ENCODE measurements at places on chromosomes 7 and 10.

- no peak for DNase-seq
Measured at GRCh38 chr7:144027070-144027469, 21.7 kb upstream of the OR2A5 start.

DNA sequence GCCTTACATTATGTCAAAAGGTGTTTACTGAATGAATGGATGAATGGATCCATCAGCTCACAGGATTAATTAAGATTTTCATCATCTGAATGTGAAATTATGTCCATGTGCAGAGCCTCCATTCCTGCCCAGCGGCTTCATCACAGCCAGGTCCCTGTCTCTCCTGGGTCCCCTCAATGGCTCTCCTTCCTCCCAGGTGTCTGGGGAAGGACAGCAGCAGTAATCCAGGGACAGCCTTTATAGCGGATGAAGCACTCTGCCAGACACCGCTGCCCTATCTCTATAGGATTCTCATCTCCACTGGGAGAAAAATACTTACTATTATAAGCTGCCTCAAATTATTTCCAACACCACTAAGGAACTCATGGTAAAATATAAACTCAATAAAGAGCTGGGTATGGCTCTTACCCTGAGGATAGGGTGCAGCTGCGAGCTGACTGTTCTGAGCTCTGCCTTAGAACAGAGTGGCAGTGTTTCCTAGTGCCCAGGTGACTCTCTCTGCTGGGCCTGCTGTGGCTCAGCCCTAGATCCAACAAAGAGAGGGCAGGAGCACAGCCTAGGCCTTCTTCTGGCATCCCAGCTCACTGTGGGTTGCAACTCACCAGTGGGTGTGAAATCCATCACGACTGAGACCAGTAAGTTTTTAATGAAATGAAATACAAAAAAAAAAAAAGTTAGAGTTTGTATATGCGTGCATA lies 38.3 kb downstream of the GPRIN2 start:
- DNase-seq = no peak

DNA sequence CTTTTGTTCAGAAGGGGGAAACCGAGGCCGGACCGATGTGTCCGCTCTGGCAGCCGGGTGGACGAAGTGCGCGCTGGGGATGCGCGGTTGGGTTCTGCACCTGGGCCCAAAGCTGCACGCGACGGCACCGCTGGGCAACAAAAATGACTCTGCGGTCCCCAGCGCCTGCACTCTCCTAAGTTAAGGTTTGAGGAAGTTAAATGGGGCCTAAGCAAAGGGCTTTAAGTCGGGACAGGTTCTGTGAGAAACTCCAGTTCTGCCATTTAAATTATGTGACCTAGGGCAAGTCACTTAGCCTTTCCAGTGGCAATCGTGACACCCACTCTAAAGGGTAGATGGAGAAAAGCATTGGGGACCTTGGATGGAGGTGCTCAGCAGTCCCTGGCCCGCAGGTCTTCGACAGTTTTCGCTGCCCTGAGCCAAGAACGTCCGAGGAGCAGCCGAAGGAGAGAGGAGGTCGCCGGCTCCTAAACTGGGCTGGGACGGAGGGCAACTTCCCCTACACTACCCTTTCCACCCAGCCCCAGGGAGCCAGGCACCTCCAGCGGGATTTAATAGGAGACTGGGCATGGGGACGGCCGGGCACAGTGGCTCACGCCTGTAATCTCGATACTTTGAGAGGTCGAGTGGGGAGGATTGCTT lies 534 bp upstream of the ACBD5 start:
- DNase-seq = peak; percentile 45

DNA sequence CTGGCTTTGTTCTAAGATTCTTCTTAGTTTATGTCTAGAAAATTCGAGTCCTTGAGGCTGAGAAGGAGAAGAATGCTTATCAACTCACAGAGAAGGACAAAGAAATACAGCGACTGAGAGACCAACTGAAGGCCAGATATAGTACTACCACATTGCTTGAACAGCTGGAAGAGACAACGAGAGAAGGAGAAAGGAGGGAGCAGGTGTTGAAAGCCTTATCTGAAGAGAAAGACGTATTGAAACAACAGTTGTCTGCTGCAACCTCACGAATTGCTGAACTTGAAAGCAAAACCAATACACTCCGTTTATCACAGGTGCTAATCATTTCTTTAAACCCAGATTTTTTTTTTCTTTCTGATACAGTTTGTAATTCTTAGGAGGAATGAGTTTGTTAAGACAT lies 6.7 kb downstream of the CEP55 start:
- no peak for DNase-seq

DNA sequence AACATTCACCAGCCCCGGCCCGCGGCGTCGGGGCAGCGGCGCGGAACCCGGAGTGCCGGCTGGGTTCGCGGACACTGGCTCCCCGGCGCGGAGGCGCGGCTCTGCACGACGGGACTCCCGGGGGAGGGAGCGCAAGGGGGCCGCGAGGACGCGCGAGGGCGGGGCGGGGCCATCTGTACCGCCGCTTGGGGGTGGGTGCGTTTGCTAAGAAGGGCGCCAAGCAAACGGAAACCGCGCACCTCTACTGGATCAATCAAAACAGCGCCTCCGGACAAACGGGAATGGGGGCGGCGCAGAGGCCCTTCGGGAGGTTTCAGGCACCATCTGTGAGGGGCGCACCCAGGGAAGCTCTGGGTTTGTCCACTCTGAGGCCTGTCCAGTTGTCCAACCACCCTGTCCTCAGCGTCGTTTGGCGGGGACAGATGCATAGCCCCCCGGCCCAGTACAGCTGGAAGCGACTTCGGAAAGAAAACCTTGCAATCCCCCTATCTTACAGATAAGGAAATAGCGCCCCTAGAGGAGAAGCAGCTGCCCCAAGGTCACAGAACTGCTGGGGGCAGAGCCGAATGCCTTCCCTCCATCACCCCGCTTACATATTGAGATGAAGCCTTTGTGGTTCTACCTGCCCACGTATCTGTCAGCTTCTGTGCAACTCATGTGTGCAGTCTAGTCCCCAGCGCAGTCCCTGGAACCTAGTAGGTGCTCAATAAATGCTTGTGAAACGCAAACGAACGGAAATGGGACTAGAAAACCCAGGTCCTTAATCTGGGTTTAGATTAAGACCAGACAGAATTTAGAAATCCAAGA lies 10.7 kb upstream of the SLIT1 start:
- DNase-seq = peak; percentile 83

DNA sequence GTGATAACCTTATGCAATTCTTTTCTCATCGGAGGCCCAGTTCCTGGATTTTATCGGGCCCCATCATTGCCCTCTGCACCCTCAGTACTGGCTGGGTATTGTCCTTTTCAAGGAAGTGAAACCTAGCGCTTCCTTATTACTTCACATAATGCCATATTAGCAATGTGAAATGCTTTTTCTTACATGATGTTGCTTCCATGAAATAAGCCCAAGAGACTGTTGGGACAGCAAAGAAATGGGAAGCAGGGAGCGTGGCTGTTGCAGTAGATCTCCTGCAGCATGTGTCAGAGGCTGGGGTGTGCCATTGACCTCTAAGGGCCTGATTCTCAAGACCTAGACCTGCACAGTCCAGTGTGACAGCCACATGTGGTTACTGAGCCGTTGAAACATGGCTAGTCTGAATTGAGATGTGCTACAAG lies 8.1 kb downstream of the CHN2 start:
- peak; percentile 95 for DNase-seq

DNA sequence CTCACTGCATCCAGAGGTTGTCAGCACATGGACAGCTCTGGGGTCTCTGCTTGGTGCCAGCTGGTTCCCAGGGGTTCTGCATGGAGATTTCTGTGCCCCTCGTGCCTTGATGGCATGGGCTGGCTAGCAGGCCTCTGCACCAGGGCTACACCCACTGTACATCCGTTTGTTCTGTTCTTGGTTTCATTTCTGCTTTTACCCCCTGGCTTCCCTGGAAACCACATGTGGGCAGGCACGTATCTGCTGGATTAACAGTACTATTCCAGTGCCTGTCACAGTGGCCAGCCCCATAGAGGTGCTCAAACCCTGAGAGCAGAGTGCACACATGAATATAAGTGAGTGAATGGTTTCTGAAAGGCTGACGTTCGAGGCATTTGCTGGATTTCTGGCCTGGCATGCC lies 207.2 kb upstream of the GPR26 start:
- peak; percentile 24 for DNase-seq

DNA sequence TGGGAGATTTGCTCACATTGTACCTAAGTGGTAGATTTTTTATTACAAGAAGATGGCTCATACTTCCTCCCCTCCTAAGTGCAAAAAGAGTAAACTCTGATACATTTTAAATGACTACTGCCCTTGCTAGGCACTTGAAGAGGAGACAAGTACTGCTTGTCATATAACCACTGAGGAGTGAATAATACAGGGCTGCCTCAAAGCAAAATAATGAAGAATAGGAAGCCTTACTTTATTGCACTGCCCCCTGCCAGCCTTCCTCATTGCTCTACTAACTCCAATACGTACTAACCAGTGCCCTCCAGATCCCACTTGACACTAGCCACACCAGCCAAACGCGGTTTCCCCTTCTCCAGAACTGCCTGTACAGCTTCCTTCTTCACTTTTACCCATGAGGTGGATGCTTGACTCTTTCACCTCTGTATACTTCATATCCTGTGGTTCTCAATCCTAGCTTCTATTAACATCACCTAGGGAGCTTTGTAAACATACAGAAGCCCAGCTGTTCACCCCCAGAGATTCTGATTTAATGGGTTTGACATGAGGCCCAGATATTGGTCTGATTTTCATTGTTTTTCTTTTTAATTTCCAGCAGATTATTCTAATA lies 11.7 kb upstream of the MTERF1 start:
- no peak for DNase-seq

- DNase-seq = peak; percentile 59
Measured at GRCh38 chr10:97850446-97850845, 803 bp downstream of the GOLGA7B start.

- DNase-seq = no peak
Measured at GRCh38 chr7:97430006-97430405, 301.9 kb upstream of the TAC1 start.

DNA sequence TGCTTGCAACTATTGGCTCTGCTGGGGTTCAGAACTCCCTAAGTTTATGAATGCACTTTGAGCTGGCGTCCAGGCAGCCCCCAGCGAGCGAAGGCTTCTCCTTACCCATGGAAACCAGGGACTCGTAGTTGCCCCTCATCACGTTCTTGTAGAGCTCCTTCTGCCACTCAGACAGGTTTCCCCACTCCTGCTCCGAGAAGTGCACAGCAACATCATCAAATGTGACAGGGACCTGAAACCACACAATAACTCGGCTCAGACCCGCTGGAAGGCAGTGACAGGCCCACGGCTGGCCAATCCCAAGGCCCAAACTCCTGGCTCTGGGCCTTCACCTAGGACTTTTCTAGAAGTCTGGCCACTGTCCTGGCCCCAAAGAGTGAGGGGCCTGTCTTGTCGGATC lies 6.9 kb downstream of the ZNF777 start:
- no peak for DNase-seq

DNA sequence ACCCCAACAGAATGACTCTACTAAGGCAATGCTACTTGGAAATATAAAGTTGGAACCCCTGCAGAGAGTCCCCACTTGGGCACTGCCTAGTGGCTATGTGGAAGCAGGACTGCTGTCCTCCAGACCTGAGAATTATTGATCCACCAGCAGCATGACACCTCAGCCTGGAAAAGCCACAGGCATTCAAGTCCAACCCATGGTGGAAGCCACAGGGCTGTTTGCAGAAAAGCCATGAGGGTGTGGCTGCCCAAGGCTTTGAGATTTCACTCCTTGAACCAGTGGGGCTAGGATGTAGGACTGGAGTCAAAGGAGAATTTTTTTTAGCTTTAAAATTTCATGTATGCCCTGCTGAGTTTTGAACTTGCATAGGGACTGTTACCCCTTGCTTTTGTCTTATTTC lies 13.6 kb upstream of the GHRHR start:
- DNase-seq = no peak

DNA sequence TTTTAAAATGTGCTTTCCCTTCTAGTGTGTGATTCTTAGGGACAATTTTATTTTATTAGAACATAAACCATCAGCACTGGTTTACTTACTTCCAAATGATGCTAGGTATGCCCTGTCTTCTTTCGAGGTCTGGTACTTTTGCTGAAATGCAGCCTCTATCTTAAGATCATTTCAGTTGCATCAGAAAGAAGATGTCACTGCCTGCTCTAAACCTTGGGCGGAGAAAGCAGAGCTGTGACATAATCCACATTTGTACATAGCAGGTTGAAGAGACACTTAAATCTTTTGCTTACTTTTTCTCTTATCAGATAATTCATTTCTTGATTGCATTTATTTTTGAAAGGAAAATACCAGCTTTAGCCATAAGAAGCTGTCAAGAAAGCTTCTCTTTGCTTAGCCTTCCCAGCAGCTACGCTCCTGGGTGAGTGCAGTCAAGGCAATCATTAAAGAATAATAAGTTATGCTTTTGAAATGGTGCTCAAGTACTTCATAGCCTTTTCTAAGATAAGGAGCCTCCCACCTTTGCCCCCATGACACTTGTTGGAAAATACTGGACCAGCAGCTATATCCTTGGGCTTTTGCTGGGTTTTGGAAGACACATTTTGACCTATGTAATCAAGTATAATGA lies 108.4 kb upstream of the SAMD8 start:
- DNase-seq = no peak

DNA sequence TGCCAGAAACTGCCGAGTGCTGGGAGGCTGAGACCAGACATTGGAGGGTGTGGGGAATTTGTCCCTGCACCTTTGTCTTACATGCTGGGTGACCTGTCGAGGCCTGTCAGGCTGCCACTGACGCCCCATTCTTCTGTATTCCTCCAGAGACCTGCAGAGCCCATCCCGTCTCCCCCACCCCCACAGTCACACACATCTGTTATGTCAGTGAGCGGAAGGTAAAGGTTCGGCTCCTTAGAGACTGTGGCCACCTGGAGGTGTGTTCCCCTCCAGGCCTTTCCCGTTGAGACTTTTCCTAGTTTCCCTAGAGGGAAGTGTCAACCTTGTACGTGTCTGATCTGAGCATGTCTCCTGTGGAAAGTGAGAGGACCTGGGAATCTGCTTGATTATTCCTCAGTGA lies 84.5 kb downstream of the ATXN7L1 start:
- DNase-seq = no peak

DNA sequence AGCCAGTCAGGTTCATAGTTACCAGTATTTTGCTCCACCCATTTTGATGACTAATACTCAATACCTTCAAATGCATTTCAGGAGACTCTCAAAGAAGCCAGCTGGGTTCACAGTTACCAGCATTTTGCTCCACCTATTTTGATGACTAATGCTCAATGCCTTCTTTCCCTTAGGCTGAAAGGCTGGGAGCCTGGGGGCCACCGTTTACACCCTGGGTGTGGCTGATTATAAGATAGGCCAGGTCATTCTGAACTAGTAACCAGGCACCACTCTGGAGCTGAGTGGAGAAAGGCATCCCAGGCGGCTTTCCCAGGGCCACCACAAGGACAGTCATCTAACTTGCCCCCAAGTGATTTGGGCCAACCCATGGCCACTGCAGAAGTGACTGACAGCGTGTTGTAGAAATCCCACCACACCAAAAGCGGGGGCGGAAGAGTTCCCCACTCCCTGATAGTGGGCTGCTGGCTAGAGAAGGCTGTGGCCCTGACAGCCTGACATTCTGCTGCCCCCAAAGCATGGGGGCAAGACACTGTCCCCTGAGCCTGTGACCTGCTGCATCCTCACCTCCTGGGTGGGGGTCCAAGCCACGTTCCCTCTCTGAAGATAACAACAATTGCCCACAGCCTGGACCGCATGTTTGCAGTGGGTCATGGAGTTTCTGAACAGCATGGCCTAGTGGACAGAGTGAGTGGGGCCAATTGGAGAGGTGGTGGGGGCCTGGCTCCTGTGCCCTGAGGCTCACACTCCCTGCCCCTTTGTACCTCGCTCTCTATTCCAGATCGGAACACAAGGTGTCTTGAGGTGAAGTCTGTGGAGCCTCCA lies 23.0 kb upstream of the ZNF488 start:
- DNase-seq = no peak

Data from suppressor macrophage treated with lipopolysaccharide for 4 hours (primary cell).